ENCODE measurements at places on chromosomes 4 and X. TPM values are rescaled to one million over a fixed set of nuclear protein-coding genes. Genes with fewer than 3 reads are reported as not detected.
A peak's percentile ranks its signal among the peaks of the same experiment; 100 is the strongest.

The MAGEA10 gene
- not detected for total RNA-seq

The TEX13C gene
- 0.14 TPM for total RNA-seq

DNA sequence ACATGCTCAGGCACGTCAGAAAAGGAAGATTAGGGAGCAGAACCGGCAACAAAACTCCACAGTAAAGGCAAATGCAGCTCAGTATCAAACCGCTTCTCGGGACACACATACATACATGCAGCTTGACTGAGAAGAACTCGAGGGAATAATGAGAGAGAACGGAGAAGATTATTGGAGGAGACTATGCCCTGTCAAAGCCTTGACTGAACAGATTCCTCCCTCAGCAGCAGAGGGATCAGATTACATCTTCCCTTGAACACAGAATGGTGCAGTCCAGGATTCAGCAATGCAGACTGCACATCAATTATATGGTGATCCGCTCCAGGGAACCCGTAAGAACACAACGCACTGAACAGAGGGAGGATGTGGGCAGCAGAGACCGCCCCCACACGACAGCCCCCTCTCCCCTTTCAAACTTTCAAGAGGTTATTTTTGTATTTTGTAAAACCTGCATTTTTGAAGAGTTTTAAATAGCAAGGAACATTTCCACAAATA, 183.2 kb downstream of the FBXW7 start:
- peak; percentile 42 for DNase-seq

DNA sequence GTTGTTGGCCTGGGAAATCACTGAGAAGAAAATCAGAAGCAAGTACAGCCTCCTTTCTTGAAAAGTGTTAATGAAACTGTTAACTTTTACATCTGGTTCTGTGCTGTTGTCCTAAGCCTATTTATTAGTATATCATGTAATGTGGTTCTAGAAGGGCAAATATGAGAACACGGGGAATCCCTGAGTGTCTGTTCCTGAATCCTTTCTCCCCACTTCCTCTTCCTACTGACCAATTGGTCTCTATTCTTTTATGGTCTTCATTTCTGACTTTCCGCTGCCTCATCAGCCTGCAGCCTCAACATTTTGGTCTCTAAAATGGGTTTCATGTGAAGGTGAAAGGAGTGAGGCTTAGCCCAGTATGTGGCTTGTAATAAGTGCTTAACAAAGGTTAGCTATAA, 159.9 kb upstream of the MAMLD1 start:
- no peak for DNase-seq

DNA sequence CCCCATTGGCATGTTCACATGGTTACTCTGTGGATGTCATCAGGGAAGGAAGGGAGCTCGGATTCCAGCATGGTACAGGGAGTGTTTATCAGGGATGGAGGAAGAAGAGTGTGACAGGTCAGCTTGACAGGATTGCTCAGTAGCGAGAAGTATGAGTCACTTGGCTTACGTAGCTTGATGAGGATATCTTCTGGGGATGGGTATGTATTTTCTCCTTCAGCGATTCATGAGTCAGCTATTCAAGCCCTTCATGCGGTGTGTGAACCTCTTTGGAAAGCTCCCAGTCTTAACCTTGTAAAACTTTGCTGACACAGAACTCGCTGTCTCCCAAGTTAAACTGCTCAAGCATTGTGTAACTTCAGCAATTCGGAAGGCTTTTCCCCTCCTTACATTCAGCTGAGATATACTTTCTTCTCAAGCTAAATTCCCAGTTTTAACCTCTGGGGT, 275.4 kb downstream of the ARHGAP10 start:
- peak; percentile 99 for DNase-seq
